ENCODE measurements at places on chromosomes 6 and 20. TPM values are rescaled to one million over a fixed set of nuclear protein-coding genes. Genes with fewer than 3 reads are reported as not detected.

- no peak for DNase-seq
Measured at GRCh38 chr20:1273366-1273765, 7.3 kb downstream of the SNPH start.

- no peak for DNase-seq
Measured at GRCh38 chr20:23083553-23084220, 2.4 kb downstream of the CD93 start.

- DNase-seq = no peak
Measured at GRCh38 chr6:63856271-63856670, 220.7 kb downstream of the PHF3 start.

DNA sequence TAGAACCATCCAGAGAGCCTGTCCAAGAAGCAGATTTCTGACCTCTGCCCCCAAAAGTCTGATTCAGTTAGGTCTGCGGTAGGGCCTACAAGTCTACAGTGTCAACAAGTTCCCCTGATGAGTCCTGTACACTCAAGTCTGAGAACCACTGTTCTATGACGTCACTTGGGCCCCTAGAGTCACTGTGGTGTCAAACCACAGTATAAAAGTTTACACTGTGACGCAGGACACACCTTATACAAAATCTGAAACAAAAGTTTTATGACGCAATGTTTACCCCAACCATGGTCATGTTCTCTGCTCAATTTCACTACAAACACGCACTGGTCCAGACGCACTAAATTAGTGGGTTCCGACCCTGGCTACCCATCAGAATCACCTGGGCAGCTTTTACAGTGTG, 17.9 kb downstream of the SLA2 start:
- no peak for DNase-seq

DNA sequence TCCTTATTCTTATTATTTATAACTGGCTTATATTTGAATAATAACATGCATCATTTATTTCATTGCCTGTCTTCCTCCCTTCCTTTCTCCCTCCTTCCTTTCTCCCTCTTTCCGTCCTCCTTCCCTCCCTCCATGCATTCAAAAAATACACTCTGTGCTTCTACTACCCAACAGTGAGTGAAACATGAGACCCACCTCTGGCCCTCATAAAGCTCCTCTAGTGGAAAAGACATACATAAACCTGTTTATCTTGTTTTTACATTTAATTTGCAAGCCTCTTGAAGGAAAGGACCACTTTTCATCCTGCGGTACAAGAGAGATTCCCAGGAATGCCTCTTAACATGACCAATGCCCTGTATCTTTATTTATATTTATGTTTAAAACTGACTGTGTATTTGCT, 21.8 kb upstream of the ISM1 start:
- DNase-seq = no peak

DNA sequence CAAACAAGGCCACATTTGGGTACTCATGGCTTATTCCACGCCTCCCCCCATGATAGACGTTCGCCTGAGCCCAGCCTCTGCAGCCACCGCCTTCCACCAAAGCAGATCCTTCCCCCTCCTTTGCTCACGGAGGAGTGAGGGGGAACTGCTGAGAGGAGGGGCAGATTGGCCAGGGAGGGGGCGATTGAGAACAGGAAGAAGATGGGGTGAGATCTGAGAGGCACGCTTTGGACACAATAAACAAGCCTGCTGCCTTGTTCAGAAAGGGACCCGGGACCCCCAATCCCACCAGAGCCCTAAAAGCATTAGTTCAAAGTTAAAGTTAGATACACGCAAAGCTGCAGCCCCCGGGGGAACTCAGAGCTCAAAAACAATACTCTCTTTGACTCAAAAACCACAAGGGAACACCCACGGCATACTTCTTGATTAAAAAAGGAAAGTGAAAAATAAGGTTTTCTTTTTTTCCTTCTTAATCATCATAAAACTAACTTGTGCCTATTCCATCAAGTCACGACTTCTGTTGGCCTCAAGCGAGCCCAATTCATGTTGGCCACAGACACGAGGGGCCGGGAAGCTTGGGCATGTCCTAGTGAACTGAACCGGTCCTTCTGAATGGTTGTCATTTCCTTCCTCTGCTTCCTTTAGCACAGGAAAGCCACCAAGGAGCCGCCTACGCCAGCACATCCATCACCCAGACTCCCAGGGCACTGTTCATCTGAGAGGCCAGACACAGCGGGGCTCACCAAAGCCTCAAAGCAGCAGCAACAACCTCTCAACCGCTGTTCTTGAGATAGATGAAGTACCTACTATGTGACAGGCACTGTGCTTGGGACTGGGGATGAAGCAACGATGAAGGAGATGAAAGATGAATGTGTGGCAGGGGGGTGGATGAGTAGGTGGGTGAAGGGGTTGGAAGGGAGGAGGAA, 44.7 kb downstream of the NFATC2 start:
- peak; percentile 70 for DNase-seq

- DNase-seq = no peak
Measured at GRCh38 chr6:8845690-8846089, 410.3 kb upstream of the SLC35B3 start.

TPBG gene
- 0.56 TPM for total RNA-seq

C4A gene
- total RNA-seq = 4.2 TPM

PNLDC1 gene
- 0.14 TPM for total RNA-seq
